Amniotic stem cell (primary cell): ENCODE measurements at places on chromosomes 16 and 17.

- DNase-seq = no peak
Measured at GRCh38 chr16:1942047-1942809, 771 bp downstream of the MSRB1 start.

- DNase-seq = no peak
Measured at GRCh38 chr16:71771571-71771970, 37.1 kb downstream of the AP1G1 start.

- DNase-seq = no peak
Measured at GRCh38 chr17:20158580-20158979, 149.4 kb downstream of the SPECC1 start.

GRCh38 chr17:66524877-66525276 lies 222.5 kb downstream of the PRKCA start:
- DNase-seq = no peak

DNA sequence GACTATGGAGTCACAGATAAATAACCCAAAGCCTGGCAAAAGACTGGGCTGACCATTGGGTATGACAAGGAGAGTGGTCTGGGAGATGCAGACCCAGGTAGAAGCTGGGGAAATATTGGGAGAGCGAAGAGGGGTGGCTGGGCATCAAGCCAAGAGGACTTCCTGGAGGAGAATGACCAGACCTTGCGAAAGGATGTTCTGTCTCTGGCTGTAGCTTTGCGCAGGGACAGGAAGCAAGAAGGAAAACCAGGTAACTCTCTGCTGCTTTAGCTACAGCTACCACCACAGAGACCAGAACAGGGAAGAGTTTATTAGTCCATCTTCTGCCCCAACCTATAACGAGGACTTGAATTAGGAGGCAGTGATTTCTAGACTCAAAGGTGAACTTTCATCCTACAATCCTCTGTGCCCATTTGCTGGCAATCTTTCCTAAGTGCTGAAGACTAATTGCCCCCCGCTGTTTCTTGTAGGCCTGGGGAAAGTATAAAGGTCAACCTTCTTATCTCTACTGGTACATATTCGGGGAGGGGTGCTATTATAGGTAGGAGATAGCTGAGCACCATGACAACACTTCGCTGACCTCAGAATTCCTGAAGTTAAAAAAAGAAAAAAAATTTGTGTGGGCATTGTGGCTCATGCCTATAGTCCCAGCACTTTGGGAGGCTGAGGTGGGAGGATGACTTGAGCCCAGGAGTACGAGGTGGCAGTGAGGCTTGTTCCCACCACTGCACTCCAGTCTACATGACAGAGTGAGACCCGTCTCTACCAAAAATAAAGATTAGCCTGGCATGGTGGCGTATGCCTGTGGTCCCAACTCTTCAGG lies 19.1 kb upstream of the KIFC3 start:
- DNase-seq = no peak

- no peak for DNase-seq
Measured at GRCh38 chr16:19940195-19940594, 55.5 kb upstream of the GPRC5B start.

DNA sequence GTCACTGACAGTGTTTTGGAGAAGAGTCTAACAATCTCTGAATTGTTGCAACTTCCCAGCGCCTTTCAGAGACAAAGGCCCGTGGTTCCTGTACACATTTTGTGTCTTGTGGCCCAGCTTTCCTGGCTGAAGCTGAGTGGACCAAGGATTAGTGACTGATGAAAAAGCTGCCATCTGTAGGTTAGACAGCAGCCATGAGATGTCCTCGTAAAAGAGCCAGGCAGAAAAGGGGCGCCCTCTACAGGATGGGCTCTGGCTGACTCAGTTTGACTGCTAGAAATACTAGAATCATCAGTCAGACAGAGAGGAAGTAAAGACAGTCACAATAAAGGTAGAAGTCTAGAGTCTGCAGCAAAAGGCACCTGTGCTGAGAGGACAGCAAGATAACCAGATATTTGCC lies 26.5 kb upstream of the NF1 start:
- no peak for DNase-seq

GRCh38 chr16:47627085-47627639 lies 166.0 kb downstream of the PHKB start:
- no peak for DNase-seq

DNA sequence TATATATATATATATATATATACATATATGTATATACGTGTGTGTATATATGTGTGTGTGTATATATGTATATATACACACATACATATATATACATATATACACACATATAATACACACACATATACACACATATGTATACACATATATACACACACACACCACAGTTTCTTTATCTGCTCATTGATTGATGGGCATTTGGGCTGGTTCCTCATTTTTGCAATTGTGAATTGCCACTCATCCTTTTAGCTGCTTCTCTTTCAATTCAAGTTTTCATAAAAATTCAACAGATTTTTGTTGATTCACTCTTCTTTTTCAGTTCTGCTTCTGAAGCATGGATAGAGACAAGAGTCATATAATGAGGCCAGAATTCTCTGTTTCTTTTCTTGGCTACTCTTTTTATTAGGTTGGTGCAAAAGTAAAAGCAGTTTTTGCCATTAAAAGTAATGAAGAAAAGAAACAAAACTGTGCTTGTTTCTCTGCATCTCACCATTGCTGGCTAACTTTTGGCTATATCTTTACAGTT lies 44.5 kb downstream of the SLFN5 start:
- DNase-seq = no peak

DNA sequence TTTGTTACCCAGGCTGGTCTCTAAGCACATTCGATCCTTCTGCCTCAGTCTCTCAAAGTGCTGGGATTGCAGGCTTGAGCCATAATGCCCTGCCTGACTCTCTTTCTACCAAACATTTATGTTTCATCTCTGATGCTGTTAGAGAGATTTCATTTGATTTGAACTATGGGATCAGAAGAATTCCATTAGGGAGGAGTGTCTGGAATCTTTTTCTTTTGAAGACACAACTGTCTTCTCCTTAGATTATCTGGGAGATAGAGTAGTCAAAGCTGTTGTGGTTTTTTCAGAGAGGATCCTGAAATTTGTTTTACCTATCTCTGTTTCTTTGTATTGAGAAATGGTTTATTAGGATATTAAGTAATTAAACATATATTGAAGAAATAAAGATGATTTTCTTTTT lies 29.4 kb downstream of the WIPF2 start:
- no peak for DNase-seq

- DNase-seq = no peak
Measured at GRCh38 chr16:2919511-2920255, 8.0 kb downstream of the FLYWCH1 start.

GRCh38 chr16:8614435-8615029 lies 7.0 kb upstream of the METTL22 start:
- DNase-seq = no peak

- DNase-seq = no peak
Measured at GRCh38 chr16:7017006-7017662, 315.5 kb upstream of the RBFOX1 start.

DNA sequence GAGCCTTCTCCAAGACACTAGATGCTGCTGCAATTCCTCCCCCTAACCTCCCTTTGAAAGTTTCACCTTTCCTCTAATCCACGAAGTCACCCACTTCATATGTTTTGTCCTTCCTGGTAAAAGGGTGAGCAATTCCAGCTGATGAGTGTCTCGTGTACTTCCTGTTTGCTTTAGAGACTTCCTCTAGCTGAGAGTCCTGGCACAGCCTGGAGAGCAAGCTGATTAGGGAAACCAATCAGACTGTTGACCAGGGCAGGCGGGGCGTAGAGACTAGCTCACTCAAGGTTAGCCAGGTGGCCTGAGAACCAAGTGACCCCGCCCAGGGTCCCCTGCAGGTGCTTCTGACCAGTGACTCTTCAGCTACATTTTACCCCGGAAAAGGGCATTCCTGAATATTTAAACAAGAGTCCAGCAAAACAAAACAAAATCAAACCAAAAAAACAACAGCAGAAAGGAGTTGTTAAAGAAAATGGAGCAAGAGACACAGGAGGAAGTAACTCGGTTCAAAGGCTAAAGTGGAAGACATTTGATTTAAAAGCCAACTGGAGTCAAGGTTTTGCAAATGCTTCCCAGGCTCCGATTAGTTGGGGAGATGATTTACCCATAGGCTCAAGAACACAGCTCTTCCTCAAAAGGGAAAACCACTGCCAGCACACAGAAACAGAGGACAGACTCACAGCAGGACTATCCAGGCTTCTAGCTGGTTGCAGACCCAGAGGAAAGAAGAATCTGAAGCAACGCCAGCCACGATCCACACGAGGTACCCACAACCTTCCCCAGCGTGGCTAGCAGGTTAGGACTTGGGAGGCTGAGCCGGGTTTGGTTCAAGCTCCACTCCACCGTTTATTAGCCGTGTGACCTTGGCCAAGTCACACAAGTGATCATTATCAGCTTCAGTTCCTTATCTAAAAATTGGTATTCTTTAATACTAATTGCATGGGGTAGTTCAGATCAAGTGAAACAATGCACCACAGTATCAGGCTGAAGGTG lies 13.4 kb downstream of the HSPB9 start:
- no peak for DNase-seq

DNA sequence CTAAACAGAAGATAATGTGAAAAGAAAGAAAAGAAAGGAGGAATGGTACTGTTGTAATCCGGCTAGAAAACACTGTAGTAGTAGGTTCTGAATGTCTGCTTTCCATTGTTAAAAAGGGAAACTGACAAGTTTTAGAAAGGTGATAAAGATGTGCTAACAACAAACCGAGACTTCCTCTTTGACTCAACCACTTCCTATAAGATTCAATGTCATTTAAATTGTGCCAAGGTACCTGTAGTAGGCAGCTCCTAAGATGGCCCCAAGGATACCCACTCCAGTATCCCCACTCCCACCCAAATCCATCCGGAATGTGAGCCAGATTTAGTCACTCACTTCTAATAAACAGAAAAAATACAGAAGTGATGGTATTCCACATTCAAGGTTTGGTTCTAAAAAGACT lies 31.2 kb downstream of the XYLT1 start:
- no peak for DNase-seq

- DNase-seq = no peak
Measured at GRCh38 chr16:85897382-85897781, 1.6 kb upstream of the IRF8 start.

DNA sequence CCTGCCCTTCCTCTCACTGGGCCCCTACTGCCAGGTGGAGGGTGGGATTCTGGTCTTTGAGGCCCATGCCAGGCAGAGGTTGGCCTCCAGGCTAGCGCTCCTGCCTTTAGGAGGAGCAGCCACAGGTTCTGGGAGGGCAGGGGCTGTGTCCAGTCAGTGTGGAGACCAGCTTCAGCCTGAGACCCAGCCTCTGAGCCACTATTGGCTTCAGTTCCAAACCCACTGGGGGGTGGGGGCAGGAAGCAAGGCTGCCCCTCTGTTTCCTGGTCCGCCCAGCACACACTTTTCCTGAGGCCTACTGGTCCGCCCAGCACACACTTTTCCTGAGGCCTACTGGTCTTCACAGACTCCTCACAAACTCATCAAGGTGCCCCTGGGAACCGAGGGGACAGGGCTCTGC lies 16.4 kb downstream of the SLC5A10 start:
- no peak for DNase-seq

GRCh38 chr16:89395150-89396142 lies 94.9 kb downstream of the ANKRD11 start:
- DNase-seq = peak; percentile 92

DNA sequence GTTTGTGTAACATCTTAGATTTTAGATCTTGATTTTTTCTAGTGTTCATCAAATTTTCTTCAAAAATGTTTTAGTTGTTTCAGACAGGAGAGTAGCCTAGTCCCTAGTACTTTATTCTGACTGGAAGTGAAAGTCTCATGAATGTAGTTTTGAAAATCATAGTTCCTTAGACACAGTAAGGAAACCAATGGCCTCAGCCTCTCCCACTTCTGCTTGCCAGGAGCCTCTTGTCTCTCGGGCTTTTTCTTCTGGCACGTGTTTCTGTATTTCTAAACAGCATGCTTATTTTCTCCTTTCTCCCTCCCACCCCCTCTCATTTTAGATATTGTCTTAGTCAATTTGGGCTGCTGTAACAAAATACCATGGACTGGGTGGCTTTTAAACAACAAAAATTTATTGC lies 9.8 kb downstream of the SLFN5 start:
- DNase-seq = no peak

DNA sequence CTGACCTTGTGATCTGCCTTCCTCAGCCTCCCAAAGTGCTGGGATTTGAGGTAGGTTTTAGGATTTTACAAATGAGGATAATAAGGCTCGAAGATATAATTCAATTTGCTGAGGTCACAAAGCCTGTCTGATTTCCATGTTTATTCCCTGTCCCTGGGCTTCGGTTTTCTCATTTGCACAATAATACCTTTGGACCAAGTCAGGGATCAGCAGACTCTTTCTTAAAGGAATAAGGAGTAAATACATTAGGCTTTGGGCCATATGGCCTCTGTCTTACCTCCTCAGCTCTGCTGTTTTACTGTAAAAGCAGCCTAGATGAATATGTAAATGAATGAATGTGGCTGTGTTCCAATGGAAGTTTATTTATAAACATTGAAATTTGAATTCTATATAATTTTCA lies 442.8 kb downstream of the HS3ST4 start:
- DNase-seq = no peak
